NCI-H187 (cell line): ENCODE measurements at places on chromosomes 3 and 15.

- no peak for DNase-seq
These were observed 128.1 kb upstream of the IL12A start for GRCh38 chr3:159860269-159861116.

- DNase-seq: no peak
These were observed 2.1 kb downstream of the USP50 start for GRCh38 chr15:50544368-50544767.

DNA sequence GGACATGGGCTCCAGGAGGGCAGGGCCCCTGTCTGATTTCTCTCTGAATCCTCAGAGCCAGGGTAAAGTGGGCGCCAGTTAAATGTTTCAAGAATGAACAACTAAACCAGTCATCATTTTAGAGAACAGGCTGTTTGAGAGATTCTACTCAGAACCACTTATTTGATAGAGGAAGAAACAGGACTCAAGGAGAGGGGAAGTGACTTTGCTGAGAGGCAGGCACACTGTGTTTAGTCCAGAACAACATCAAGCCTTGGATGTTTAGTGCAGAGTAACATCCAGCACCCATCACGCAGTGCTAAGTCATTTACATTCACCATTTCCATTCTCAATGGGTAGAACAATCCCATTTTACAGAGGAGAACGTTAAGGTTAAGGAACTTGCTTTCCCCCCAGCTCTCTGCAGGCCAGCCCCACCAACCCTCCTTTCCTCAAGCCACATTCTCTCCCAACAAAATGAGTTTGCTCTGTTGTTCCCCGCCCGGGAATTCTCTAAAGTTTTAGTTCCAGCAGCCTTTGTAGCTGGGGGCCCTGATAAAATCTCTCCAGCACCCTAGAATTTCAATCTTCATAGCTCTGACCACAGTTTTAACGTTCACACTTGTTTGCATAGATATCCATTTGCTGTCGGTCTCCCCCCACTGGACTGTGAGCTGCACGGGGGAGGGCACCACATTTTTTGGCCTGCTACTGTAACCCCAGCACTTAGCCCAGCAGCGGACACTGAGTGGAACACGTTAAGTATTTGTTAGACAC is 962 bp downstream of the NMNAT3 start:
- no peak for DNase-seq

DNA sequence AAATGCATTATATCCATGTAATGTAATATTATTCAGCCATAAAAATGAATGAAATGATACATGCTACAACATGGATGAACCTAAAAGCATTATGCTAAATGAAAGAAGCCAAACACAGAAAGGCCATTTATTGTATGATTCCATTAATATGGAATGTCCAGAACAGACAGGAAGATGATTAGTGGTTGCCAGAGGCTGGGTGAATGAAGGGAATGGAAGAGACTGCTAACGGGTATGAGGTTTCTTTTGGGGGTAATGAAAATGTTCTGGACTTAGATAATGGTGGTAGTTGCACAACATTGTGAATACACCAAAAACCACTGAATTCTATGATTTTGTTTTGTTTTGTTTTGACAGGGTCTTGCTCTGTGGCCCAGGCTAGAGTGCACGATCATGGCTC is 61.6 kb upstream of the MAP4 start:
- DNase-seq: no peak

DNA sequence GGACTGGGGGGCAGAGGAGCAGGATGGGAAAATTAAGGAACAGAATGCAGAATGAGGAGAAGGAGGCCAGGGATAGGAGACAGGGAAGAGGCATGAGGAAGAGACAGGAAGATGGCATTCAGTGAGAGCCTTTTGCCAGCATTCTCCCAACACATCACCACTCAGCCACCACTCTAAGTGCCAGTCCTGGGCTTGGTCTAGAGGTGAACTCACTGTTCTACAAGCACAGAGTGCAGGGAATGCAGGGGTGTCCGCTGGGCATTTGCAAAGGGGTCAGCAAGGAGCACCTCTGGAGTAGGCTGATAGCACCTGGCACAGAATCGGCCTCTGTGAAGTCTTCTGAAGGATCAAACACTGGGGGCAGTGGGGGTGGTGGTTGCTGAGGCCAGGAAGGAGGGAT is 14.6 kb upstream of the IGDCC3 start:
- DNase-seq: no peak

- DNase-seq: no peak
These were observed 45.2 kb upstream of the POLG start for GRCh38 chr15:89379818-89380217.

- DNase-seq: no peak
These were observed 123.8 kb downstream of the NEDD4 start for GRCh38 chr15:55869660-55870059.

GRCh38 chr3:27840807-27841594 is 118.9 kb upstream of the EOMES start:
- no peak for DNase-seq

DNA sequence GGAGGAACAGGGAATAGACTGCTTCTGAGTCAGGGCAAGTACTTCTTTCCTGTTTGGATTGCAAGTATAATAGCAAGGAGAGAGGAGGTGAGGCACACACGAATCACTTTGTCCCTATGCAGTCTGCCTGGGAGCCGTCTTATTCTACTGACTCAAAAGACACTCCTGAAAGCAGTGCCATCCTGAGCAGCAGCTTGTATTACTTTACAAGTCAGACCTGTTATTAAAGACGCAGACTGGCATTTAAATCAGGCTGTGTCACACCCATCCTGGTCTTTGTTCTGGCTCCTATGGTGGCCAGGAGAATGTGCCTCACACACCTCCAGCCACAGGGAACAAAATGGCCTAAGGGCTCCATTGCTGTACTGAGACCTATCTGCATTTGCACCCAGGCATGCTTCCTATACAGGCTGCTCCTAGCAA is 17.9 kb upstream of the SQOR start:
- no peak for DNase-seq

GRCh38 chr3:185733980-185734724 is 90.7 kb downstream of the IGF2BP2 start:
- peak; percentile 4 for DNase-seq

- DNase-seq: peak; percentile 72
These were observed 344.2 kb upstream of the ROPN1 start for GRCh38 chr3:124336067-124336656.

DNA sequence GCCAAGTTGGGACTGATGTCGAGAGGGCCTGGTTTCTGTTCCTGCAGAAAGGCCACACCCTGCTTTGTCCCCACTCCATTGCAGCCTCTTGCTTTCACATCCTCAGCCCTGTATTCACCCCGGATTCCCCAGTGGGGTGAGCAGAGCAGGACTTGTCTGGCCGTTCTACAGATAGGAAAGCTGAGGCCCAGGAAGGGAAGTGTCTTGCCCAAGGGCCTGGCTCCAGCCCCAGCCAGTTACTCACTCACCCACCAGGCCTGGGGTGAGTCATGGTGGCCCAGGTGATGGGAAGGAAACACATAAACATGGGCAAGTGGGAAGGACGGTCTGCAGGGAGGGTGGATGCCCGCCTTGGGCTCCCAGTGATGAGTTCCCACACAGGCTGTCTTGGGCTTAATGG is 6.1 kb upstream of the DUSP7 start:
- DNase-seq: no peak

- DNase-seq: no peak
These were observed 260.3 kb downstream of the ERC2 start for GRCh38 chr3:56207922-56208321.

DNA sequence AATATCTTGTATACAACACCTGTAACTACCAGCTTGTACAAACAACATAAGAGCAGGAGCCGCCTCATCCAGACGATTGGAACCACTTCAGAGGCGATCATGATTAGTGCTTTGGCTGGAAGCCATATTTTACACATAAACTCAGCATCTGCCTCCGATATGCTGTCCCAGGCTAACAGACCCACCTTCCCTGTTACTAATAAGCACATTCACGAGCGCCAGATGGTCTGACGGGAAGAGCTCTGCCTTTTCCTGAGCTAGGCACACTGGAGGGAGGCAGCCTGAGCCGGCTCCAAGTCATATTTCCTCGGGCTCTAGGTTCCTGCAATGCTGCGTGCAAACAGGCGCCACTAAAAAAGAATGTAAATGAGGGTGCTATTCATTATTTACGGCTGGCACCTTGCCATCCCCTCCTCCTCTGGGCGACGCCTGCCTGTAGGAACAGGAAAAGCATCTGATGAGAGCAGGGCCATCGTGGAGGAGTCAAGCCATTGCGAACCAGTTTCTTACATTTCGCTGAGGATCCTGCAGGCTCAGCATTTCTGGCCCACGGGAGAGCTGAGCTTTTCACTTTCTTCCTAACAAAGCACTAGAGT is 98.2 kb downstream of the ANXA2 start:
- DNase-seq: peak; percentile 65

GRCh38 chr3:100978011-100978659 is 15.1 kb downstream of the ABI3BP start:
- DNase-seq: no peak

DNA sequence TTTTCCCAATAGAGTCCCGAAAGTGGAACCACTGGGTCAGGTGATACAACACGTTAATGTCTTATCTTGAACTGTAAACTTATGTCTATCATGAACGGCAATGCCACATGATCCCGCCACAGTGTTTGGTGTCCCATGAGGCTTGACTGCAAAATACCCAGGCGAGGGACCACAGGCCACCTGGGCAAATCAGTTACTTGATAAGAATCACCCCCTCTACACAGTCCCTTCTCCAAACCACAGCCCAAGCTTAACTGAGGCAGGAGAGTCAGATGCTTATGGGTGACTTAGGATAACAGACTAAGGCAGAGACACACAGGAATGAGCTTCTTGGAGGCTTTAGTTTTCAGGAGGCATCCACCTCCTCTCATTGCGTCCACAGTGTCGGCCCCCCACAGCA is 42.9 kb upstream of the SNRPA1 start:
- DNase-seq: no peak

DNA sequence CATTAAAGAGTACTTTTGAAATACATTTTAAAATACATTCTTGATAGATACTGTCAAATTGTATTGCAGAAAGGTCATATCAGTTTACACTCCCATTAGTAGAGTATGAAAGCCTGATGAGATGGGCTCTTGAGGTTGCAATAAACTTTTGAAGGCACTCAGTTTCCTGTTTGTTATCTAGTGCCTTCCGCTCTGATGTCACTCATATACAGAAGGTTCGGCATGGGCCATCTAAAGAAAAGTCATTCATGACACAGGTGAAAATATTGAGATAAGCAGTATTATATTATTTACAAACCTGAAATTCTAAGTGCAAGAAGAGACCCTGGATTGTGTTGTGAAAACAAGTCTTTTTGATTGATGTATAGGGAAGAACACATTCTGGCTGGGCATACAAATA is 36.5 kb upstream of the DENND4A start:
- no peak for DNase-seq

DNA sequence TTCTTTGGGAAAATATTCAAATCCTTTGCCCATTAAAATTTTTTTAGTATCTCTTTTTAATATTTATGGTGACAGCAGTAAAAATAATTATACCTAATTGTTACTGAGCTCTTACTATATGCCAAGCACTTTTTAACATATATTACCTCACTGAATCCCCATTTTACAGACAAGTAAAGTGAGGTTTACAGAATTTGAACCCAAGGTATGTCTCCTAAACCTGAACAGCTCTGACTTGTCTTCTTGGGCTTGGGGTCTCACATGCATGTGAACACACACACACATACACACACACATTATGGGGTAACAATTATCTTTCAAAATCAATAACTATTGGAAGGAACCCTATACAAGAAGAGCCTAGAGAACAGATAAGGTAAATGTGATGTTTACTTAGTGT is 62.2 kb upstream of the ADCY5 start:
- no peak for DNase-seq

- DNase-seq: no peak
These were observed 20.9 kb upstream of the MELTF start for GRCh38 chr3:197050511-197050910.

DNA sequence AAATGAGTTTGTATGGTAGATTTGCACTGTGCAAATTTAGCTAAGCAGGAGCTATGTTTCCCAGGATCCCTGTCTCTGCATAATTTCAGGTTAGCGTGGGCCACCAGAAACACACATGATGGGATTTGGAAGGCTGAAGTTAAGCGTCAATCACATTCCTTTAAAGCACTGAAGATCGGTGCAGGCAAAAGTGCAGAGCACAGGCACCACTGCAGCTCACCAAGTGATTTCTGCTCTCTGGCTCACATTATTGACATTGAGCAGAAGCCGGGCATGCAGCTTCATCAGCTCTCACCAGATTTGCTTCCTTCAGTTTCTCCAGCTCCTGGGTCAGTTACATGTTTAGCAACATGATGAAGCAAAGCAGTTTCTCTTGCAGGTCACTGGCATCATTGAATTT is 256.4 kb upstream of the TGFBR2 start:
- no peak for DNase-seq

- no peak for DNase-seq
These were observed 59.6 kb downstream of the UBE2E2 start for GRCh38 chr3:23262766-23263165.

GRCh38 chr3:13364602-13365271 is 55.4 kb downstream of the NUP210 start:
- DNase-seq: no peak

GRCh38 chr15:60887139-60887538 is 342.0 kb downstream of the RORA start:
- no peak for DNase-seq

DNA sequence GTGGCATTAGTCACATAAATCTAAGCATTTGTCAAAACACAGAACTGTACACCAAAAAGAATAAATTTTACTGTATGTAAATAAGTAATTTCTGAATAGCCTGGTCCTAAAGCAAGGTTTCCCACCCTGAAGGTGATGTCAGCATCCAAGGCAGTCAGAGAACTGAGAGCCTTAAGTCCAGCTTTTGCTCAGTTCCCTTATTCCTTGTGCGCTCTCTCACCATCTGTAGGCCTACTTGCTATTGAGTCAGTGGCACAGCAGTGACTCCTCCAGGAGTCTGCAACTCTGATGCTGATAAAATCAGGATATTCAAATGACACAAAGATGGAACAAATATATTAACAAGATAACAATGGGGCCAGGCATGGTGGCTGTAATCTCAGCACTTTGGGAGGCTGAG is 22.3 kb downstream of the VPS39 start:
- no peak for DNase-seq

DNA sequence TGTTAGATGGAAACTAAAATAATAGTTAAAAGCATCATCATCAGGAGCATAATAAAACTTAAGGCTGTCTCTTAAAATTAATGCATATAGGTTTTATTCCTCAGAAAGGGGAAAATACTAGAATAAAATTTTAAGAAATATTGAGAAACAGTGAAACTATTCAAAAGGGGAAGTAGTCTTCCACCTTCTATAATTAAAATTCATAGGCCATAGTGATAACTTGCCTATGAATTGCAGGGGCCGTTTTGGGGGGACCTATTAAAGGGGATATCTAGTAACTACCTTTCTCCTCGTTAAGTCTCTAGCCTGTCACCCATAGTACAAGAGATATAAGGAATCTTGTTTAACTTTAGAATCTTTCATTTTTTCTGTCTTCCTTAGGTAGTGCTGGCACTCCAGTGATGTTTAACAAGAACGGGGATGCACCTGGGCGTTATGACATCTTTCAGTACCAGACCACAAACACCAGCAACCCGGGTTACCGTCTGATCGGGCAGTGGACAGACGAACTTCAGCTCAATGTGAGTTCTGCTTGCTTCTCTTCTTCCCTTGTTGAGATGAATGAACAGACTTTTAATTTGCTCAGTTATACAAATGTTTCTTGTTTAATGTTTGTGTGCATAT is 600.4 kb downstream of the GRM7 start:
- DNase-seq: no peak

GRCh38 chr3:30548600-30548999 is 57.8 kb upstream of the TGFBR2 start:
- no peak for DNase-seq
